ENCODE measurements at places on chromosomes 11 and 22.

GRCh38 chr11:28274216-28274615, 166.0 kb downstream of the METTL15 start:
- no peak for DNase-seq

DNA sequence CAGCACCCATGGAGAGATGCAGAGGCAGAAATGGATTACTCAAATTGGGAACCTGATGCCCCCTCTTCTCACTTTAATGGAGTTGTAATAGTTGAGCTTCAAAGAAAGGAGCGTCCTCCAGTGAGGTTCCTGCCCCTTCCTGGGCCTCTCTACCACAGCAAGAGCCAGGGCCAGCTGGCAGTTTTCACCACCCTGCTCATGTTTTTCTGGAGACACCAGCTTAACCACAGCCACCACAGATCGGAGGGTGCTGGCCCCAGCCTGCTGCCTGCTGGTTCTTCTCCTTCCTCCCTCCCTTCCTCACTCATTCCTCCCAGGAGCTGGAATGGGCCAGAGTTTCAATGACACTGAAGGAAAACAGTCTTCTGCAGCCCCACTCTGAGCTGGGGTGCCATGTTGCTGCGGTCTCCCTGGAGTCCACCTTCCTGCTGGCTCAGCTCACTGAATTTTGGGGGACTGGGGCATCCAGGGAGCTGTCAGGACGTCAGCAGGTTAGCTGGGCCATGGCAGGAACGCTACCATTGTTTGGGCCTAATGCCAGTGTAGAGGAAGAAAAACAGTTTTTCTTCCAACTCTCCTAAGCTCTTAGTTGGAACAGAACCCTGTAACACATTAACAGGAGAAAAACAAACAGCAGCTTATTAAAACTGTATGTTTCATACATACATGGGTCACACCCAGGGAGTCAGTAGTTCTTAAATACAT, 57.7 kb downstream of the TRAF6 start:
- DNase-seq = no peak

- no peak for DNase-seq
Observed at GRCh38 chr11:108922241-108922640, 257.4 kb downstream of the DDX10 start.

DNA sequence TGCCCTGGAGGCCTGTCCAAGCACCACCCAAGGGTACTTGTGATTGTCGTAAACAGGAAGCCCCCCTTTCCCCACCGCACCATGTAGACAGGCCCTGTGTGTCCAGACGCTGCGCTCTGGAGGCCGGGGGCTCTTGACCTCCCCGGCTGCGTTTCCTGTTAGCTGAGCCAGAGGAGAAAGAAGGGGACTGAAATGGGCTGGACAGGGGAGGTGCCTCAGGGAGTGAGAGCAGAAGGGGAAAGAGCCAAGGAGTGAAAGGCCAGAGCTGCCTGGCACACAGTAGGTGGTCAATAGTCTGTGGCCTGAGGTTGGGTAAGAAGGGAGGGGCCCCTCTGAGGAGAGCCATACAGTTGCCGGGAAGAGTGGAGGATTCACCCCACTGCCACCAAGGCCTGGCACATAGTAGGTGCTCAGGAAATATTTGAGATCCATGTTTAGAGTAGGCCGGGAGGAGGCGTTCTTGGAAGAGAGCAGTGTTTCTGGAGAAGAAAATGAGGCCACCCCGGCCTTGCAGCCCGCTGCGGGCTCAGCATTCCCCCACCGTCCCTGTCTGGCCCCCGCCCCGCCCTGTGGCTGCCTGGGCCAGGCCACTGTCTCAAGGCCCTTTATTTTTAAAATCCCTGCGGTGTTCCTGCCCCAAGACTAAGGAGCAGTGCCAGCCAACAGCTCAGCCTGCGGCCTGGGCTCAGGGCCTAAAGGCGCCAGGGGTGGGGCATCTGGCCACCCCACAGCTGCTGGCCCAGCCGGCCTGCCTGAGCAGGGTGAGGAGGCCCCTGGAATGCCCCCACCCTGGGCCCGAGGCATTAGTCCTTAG, 13.6 kb upstream of the CDC42EP1 start:
- no peak for DNase-seq

- DNase-seq = no peak
Observed at GRCh38 chr11:112614605-112615004, 346.6 kb upstream of the NCAM1 start.

- no peak for DNase-seq
Observed at GRCh38 chr11:720642-721246, 14.7 kb downstream of the EPS8L2 start.
